ENCODE measurements at places on chromosomes 3 and 15.

- no peak for DNase-seq
Measured at GRCh38 chr15:99982662-99983061, 249.4 kb upstream of the LYSMD4 start.

DNA sequence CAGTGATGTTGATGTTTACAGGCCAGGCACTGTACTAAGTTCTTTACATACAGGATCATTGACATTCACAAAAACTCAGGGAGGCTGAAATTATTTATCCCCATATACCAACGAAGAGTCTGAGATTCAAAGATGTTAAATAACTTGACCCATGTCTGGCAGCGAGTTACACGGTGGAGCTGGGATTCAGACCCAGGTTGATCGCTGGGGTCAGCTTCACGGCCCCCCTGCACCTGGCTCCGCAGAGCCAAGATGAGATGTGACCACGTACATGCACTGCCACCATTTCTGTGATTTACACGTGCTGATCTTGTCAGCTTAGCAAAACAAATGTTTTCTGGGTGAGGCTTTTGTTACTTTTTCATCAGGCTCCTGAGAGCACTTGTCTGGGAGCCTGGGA, 109.8 kb downstream of the EEFSEC start:
- DNase-seq, result no peak

DNA sequence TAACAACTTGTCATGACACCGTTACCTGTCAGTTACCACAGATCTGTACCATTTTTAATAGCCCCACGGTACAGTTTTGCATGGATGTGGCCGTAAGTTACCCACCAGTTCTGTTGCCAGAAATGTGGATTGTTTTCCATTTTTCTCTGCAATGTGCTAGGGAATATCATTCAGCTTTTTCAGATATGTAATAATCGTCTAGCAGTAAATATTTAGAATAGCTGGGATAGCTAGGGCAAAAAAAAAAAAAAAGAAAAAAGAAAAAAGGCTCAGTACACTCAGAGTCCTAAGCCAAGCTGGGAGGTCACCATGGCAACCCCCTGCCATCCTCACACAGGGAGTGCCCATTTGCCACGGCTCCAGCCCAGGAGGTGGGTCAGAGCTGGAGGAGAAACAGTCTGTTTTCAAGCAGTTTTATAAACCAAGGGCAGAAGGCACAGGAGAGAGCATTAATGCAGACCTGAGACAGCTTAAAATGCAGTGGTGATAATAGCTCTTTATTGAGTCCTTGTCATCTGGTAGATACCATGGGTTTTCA, 25.2 kb downstream of the PAQR5 start:
- no peak for DNase-seq

- no peak for DNase-seq
Measured at GRCh38 chr3:112327371-112327951, 5.5 kb upstream of the CD200 start.

DNA sequence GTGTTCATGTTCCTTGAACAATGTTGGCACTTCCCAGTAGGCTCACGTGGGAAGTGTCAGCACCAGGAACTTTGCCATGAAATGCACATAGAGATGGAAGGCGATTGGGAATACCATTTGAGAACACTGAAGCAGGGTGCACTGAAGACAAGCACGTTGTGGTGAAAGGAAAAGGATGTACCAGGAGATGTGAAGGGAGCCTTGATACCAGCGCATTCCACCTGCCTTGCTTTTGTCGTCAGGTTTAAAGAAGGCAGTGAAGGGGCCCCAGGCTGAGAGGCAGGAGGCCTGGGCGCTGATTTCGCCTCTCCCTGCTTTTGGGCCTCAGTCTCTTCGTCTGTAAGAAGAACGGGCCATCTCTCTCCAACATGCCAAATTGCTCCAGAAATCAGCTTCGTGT, 194.5 kb upstream of the HES1 start:
- DNase-seq, result no peak

DNA sequence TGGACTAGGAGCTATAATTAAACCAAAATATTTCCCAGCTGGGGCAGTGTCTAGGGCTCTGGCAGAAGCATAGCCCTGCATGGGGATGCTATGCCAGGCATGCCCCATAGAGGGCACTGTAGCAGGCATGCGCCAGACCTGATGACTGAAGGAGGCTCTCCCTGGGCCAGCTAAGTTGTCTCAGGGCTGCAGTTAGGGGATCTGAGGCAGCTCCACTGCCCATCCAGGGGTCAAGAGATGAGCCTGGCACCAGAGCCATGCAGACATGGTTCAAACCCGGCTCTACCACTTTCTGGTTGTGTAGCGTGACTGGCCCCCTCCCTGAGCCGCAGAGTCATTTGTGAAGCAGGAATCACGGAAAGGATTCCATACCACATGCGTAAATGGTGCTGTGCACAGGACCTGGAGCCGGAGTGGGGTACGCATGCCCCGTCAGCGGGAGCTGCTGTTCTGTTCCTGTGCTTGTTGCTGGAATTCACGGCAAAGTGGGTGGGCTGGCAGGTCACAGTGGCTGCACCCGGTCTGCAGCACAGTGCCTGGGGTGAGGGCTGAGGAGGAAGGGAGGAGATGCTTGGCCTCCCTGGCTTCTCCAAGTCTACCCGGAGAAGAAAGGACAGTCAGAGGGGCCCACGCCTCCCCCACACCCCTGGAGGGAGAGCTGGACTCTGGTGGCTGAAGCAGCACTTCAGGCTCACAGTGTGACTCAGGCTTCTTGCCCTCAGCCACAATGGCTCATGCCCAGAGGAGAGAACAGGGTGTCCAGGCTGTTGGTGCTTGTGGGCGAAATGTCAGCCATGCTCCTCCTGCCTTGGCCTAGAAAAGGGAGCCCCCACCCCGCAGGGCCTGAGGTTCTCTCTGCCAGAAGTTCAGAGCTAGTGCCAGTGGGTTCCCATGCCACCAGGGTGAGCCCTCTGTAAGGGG, 43.1 kb downstream of the DNASE1L3 start:
- DNase-seq, result no peak

DNA sequence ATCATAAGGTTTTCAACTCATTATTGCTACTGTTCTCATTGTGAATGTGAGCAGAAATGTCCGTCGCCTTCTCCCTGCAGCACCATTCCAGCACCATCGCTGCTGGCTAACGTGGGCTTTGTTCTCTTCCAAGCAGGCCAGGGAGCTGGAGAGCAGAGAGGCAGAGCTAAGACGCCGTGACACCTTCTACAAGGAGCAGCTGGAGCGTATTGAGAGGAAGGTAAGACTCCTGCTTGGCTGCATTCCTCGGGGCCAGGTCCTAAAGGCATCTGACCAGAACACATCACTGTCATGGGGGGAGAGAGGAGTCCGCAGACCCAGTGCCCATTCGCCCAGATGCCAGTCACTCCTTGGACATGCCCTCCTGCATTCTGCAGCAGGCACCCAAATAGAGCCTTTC, 130.4 kb upstream of the PLXNA1 start:
- no peak for DNase-seq

DNA sequence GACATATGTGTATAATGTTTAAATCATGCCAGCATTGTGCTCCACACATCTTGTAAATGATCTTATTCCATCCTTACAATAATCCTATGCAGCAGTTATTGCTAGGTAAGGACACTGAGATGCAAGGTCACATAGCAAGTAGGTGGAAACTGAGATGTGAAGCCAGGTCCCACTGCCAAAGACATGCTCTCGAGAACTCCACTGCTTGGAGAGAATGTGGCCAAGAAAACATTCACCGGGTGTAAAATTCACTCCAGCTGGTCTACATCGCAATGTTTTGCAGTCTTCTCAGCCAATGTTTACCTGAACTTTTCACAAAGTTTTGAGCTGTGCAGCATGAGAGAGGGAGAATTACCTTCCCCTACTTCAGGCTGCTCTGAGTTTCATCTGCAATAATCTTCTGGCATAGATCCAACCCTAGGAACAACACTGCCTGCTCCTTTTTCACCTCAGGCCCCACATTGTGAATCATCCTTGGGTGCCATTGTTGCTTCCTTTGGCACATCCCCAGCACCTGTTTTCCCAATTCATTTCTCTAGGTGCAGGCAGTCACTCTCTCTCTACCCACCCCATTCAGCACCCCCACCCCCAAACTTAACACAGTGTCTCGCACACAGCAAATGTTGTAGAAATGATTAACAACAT, 53.5 kb upstream of the PRTG start:
- no peak for DNase-seq

GRCh38 chr3:134623615-134624245, 27.1 kb downstream of the KY start:
- no peak for DNase-seq

DNA sequence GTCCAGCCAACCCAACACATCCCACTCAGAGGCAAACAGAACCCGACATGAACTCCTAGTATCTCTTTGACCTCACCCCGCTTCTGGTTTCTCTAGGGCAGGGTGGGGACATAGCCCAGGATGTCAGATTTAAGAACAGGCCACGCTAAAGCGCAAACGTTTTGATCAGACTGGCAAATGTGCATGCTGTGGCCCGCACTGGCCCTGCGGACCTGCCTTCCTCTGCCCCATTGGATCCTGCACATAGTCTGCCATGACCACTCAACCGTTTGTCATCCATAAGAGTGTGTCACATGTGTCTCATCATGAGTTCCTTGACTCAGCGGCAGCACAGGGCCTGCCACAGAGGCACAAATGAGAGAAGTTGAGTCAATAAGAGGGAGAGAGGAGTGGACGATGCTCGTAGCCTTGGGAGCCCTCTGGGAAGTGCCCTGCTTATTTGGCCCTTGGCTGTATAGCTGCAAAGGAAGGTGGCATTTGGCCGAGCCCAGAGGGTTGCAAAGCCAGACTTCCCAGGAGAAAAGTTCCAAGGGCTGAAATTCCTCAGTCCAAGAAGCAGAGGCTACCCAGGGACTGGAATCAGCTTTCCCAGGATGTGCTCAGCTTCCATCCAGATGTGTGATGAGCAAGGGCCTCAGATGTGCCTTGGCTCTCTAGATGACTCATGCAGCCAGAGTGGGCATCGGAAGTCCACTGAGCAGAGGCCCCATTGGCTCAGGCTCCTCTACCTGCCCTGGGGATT, 55.5 kb upstream of the SLCO2A1 start:
- no peak for DNase-seq

GRCh38 chr15:68585574-68586273, 6.9 kb downstream of the CORO2B start:
- DNase-seq, result no peak

DNA sequence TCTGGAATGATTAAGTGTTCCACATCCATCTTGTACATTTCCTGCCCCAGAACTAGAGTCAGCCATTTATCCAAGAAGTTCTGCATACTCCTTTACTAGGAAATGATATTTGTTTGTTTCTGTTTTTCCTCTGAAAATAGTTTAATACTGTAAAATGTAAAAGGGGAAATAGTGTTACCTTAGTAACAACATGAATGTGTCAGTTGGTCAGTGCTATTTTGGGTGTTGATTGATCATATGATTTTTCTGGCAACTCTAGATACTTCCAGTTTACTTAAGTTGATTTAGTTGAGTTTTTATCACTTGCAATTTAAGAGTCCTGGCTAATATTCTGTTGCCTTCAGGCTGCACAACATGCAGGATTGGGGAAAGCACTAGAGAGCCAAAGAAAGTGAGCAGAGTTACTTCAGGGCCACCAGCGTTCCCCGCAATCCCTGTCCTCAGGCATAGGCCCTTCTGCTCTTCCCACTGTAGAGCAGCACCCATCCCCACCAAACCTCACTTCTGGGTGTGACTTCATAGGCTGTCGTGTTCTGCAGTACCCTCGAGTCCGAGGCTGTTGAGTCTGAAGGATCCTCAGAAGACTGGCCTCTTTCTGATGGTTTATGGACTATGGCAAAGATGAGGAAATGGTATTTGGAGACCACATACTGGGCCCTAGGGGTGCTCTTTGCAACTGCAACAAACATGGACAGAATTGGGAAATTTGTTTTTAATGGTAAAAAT, 69.0 kb downstream of the CHD2 start:
- no peak for DNase-seq

GRCh38 chr15:25679492-25679891, 183.6 kb downstream of the ATP10A start:
- DNase-seq, result no peak

DNA sequence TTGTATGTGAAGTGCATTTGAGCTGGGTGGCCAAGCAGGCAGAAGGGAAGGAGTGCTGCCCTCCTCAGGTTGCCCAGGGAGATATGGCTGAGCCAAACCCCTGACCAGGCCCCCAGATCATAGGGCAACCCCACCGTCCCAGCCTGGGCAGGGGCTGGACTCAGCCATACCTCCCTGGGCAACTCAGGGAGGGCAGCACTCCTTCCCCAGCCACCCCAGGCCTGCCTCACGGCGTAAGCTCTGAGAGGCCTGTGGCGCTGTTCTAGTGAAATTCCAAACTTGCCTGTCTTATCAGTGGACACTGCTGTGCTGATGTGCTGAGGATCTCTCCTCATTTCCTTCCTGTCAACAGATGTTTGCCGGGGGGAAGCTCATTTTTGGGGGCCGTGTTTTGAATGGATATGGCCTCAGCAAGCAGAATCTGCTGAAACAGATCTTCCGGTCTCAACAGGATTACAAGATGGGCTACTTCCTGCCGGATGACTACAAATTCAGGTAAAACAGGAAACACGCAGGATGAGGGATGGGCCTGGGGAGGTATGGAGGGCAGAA, 57.6 kb upstream of the FGD5 start:
- no peak for DNase-seq

GRCh38 chr15:68770216-68770615, 50.5 kb downstream of the ANP32A start:
- DNase-seq, result no peak

DNA sequence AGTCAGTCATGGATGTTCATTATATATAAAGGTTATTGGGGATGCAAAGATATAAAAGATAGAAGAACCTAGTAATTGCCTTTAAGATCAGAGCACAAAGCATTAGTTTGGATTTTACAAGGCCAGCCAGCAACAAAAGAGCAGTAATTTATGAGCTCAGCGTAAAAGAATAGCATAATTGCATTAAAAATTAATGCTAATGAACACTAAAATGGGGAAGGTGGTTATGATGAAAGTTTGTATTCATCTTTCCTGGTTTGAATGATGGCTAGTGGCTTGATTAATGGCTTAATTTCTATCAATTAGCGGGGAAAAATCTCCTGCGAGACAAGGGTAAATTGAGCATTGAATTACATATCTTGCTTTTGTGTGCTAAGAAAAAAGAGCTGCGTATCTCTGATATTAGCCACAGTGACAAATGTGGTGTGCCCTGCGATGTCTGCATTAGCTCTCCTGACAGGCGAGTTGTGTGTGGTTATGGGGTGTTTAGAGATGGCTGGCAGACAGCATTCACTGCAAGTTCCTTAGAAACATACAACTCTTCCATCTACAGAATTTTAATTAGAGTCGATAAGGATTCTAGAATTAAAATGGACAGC, 42.8 kb upstream of the MLF1 start:
- no peak for DNase-seq

GRCh38 chr15:27949089-27949488, 150.0 kb downstream of the OCA2 start:
- DNase-seq, result no peak

DNA sequence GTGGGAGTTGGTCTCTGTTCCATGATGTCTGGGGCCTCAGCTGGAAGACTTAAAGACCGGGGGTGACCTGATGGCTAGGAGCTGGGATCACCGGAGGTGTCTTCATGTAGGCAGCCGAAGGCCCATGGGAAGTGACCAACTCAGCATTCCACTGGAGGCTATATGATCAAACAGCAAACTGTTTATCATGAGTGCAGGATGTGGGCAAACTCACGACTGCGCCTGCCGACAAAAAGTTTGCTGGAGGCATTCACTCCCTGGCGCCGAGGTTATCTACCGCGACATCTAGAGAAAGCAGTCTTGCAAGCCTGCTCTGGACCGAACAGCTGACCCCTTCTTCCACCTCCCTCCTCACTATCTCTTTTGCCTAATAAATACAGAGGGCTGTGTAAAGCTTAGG, 62.7 kb upstream of the NR2C2 start:
- DNase-seq, result no peak
